ENCODE measurements at places on chromosomes 3 and 15. TPM values are rescaled to one million over a fixed set of nuclear protein-coding genes. Genes with fewer than 3 reads are reported as not detected.

GRCh38 chr3:108328821-108329486 lies 32.6 kb downstream of the HHLA2 start:
- no peak for DNase-seq

DNA sequence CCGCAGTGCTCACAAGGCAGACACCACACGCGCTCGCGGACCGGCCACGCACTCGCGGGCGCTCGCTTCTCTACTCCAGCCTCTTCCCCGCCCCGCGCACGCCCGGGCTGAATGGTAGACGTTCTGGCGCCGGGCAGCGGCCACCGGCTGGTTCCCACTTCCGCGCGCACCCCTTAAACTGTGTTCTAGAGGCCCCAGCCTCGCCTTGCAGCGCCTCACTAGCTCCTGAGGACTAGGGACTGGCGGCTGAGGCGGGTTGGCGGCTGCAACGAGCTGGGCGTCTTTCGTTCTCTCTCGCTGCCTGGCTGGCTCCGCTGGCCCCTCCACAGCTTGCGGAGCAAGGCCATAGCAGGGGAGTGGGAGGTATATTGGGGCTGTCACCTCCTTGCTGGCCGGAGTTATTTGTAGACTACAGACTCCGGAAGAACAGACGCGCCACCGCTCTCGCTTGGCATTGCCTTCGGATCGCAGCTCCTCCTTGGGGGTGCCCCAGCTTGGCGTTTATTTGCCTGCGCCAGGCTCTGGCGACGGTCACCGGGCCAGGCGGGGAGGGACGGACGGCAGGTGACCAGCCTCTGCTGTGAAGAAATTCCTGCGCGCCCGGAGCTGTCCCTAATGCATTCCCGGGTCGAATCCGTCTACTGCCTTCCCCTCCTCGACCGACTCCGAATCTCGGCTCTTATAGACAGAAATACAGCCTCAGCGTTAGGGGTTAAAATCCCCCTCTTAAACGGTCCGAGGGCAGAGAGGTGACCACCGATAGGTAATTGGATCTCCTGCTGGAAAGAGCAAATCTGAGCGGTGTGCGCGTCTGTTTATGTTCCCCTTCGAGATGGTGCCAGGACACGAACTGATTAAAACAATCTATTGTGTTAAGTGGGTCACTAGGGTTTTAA lies 1.3 kb downstream of the GREM1 start:
- no peak for DNase-seq

DNA sequence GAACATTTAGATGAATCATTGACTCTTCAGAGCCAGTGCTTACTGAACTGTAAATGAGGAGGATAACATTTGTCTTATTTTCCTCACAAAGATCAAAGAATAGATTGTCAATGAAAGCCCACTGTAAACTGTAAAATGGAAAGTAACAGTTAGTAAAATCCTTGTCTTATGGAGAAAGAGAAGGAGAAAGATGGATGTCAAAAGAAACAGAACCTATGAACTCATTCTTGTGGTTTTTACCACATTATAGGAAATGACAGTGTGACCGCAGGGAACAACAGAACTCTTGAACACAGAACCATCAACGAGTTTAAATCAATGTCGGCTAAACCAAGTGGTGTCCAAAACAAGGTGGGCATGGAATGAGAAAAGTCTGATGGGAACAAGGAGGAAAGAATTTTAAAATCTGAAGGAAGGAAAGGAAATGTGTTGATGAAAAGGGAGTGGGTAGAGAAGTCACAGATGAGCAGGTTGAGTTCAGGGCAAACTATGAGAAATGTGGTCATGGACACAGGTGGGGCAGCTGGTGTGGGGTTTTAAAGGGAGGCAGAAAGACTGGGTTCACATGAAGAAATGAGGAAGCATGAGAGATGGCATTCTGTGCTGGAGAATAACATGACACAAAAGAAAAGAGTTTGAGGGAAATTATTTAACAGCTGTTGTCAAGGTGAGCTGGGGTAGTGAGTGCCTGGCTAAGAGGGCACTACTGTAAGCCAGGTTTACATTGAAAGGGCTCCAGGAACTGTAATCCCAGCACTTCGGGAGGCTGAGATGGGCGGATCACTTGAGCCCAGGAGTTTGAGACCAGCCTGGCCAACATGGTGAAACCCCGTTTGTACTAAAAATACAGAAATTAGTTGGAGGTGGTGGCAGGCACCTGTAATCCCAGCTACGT lies 42.4 kb upstream of the ETV5 start:
- no peak for DNase-seq

- DNase-seq, result no peak
These were observed 1.1 kb upstream of the PIK3CA start for GRCh38 chr3:179146911-179147513.

ECE2 gene
- not detected for total RNA-seq

Measured in T-helper 17 cell (primary cell).